ENCODE measurements at places on chromosomes 2 and 18.

- no peak for DNase-seq
Observed at GRCh38 chr18:48902856-48903601, 47.7 kb downstream of the SMAD7 start.

GRCh38 chr2:206531996-206532543 is 88.7 kb downstream of the ADAM23 start:
- no peak for DNase-seq

- DNase-seq = no peak
Observed at GRCh38 chr2:65053199-65053598, 3.0 kb upstream of the CEP68 start.

DNA sequence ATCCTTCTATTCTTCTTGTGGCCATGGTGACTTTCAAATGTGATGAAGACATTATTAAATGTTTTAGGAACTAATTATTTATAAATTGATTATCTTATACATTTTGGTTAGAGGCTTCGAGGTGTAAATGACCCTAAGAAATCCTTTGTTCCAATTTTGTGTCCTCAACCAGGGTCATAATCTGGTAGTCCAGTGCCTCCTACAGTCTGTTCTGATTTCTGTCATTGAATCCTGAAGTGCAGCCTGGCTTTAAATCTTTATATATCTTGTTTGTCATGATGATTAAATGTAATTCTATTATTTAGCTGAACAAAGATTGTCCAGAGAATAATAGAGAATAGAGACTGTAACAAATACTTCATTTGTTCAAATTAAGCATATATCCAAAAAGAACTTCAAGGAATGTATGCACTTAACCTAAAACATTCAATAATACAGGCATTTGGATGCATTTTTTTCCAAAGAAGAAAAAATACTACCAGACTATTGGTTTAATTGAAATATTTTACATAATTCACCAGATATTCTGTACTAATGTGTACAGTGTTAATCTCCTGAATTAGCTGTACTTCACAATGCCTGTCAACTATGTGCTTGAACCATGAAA is 89.8 kb downstream of the PRPF40A start:
- DNase-seq = peak; percentile 55

DNA sequence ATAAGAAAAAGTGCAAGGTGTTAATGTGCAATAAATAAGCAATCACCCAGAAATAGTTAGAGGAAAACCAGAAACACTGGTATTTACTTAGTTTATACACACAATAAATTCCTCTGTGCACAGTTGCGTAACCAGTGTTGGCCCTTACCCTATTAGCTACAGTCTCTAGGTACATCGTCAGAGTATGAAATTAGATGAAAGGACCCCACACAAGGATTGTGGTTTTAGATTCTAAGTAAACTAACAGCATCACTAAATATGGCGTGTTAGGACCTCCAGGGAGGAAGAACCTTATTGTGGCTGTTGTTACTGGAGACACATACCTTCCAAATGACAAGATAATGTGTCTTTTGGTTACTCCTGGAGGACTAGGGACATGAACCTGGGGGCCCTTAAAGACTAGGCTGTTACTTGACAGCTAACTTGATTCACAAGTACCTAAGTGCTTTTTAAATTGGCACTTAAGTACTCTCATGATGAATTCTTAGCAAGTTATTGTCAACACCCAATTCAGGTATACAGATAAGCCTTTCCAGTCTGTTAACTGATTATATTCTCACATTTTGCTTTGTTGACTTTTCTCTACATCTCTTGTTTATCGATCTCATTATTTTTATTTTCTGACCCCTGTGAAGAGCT is 115.3 kb downstream of the FEZ2 start:
- peak; percentile 93 for DNase-seq

DNA sequence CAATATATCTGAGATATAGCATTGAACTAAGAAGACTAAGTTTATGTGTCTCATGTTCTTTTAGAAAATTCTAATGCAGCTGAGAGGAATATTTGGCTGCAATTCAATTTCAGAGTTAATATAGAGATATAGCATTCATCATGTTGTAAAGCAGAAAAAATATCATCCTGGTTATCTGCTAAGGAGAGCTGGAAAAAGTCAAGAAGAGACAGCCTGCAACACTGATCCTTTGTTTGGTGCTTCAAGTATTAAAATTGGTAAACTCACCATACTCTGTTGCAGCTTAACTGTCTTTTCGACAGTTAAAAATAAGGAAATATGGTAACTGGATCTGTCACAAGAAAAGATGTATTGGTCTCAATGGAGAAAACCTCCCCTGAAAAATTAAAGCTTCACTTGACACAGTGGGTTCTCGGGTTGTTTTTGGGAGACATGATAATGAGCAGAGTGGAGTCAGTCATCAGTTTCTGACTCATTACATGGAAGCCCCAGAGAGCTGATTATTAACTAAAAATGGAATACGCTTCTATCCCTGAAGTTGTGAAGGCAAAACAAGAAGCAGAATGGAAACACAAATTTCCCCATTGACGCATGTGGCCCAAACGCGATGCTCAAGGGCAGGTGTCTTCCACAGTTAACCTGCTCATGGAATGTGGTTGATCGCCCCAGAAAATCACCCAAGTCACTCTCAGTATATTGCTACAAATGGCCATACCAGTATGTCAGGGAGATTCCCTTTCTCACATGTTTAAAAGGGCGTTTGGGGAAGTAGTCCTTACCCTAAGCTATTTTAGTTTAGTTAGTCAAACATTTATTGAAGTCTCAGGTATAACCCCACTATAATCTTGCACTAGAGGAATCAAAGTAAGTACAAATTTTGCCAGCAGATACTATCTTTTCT is 8.2 kb downstream of the BCL2 start:
- peak; percentile 71 for DNase-seq

GRCh38 chr18:36181441-36181840 is 5.9 kb upstream of the MOCOS start:
- DNase-seq = no peak

DNA sequence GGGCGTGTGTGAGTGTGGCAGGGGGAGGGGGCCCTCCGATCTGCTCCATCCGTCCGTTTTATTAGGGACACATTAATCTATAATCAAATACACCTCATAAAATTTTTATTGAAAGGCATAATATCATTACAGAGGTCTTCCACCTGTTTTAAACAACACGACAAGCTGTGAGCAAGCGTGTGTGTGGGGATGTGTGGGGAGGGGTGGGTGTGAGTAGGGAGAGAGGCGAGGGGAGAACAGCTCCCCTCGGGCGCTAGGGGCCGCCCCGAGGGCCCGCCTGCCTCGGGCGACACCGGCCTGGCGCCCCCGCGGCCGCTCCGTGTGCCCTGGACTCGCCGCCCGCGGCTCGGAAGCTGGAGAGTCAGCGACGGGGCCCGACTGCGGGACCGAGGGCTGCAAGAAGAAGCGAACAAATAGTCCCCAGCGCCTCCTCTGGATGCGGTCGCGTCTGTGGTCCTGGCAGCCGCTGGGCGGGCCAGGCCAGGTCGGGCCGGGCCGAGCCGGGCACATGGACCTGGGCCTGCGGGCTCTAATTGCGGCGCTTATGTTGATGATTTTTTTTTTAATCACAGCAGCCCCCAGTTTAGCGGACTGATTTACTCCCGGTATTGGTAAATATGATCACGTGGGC is 352 bp upstream of the HOXD9 start:
- DNase-seq = peak; percentile 64

GRCh38 chr2:73114273-73114867 is 1.6 kb upstream of the RAB11FIP5 start:
- DNase-seq = no peak

GRCh38 chr2:32474381-32474780 is 117.6 kb downstream of the BIRC6 start:
- DNase-seq = no peak

GRCh38 chr2:105321875-105322646 is 7.5 kb downstream of the TGFBRAP1 start:
- peak; percentile 42 for DNase-seq

GRCh38 chr2:99317161-99317872 is 16.3 kb upstream of the LYG1 start:
- DNase-seq = no peak
